ENCODE measurements at places on chromosomes 16 and 17.

GRCh38 chr17:7557775-7558543 is 591 bp upstream of the TNFSF13 start:
- no peak for DNase-seq

- DNase-seq = no peak
Observed at GRCh38 chr17:39011907-39012468, 44.8 kb upstream of the FBXO47 start.

- DNase-seq = no peak
Observed at GRCh38 chr17:77405867-77406732, 265.3 kb downstream of the SEC14L1 start.

GRCh38 chr17:82374626-82375331 is 3.2 kb downstream of the UTS2R start:
- DNase-seq = no peak

GRCh38 chr17:49762151-49762941 is 1.6 kb downstream of the FAM117A start:
- DNase-seq = no peak

- no peak for DNase-seq
Observed at GRCh38 chr16:55471448-55472097, 7.4 kb upstream of the MMP2 start.

DNA sequence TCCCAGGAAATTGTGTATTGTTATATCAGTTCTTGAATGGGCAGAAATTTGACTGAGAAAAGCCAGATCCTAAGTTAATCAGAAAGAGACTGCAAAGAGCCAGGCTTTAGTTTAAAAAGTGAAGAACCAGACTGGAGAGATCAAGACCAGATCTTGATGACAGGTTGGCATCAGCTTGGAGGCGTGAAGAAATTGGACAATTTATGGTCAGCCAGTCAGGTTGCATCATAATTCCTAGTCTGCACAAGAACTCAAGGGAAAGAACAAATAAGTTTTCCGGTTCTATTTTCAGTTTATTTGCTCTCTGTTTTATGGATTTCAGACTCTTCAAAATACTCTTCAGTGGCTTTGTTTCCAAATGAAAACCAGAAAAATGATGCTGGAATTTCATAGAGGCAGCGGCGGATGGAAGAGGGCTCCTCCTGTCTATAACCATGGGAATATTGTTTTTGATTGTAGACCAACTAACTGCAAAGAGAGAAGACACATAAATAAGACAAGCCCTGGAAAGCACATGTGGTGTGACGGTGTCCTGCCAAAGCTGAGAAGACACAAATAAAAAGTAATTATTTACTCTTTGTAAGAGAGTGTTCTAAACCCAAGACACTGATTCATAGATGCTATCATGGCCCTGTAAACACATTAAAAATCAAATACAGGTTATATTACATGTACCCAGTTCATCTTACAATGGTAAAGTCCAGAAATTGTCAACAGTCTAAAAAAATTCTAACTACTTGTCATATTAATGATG is 91.7 kb downstream of the PCTP start:
- DNase-seq = no peak

- no peak for DNase-seq
Observed at GRCh38 chr16:57630407-57630797, 2.0 kb downstream of the ADGRG1 start.

GRCh38 chr17:8843344-8843743 is 24.1 kb downstream of the PIK3R6 start:
- DNase-seq = no peak

- DNase-seq = peak; percentile 91
Observed at GRCh38 chr16:1182950-1183907, 30.3 kb downstream of the CACNA1H start.

DNA sequence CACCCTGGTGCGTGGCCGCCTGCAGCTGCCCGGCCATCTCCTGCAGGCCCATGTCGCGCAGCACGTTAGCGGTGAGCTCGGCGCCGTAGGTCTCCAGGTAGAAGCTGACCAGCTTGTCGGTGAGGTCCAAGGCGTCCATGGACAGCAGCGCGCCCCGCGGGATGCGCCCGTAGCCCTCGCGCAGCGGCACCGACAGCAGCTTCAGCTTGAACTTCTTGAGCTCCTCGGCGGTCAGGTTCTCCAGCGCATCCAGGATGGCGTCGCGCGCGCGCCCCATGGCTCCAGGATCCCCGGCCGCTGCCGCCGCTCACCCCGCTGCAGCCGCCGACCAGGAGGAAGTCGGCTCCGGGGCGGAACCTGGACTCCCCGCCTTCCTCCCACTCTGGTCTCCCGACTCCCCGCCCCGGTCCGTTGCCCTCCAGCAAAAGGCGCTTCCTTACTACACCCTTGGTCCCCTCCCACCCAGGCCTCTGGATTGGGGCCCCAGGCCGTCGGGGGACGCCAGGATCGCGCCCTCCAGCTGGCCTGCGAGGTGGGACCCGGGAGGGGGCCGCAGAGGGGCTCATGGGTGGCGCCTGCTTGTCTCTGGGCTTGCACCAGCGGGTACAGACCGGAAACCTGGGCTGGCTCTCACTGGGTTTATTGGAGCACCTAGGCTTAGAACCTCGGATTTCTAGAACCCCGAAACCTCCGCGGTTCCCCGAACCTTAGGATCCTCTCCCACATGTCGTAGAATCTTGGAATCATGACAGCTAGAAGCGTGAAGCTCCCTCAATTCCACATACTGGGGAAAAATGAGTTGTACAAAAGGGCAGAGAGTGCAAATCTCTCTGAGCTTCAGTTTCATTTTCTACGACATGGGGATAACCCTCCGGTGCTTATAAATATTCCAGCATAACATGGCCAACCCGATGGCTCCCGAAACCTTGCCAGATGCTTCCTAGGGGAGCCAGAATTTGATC is at the start of gene PYCARD:
Gene PYCARD (minus strand): TSS at position 347 of the 962 bp plus-strand sequence. CDS start 70 bp downstream, at position 277.
- DNase-seq = no peak

GRCh38 chr17:13640551-13640950 is 38.8 kb upstream of the HS3ST3A1 start:
- no peak for DNase-seq

GRCh38 chr17:28364665-28365363 is at the start of gene SEBOX:
SEBOX (minus strand) TSS chr17:28365199; CDS start chr17:28365151, 48 bp downstream.
- DNase-seq = no peak

GRCh38 chr16:30875871-30876801 is 17.7 kb downstream of the BCL7C start:
- no peak for DNase-seq

GRCh38 chr17:45338023-45338781 is 21.4 kb upstream of the MAP3K14 start:
- no peak for DNase-seq

GRCh38 chr16:49675413-49675812 is 180.5 kb downstream of the ZNF423 start:
- DNase-seq = peak; percentile 44

GRCh38 chr17:35291802-35292201 is 48.9 kb downstream of the SLFN5 start:
- DNase-seq = no peak

DNA sequence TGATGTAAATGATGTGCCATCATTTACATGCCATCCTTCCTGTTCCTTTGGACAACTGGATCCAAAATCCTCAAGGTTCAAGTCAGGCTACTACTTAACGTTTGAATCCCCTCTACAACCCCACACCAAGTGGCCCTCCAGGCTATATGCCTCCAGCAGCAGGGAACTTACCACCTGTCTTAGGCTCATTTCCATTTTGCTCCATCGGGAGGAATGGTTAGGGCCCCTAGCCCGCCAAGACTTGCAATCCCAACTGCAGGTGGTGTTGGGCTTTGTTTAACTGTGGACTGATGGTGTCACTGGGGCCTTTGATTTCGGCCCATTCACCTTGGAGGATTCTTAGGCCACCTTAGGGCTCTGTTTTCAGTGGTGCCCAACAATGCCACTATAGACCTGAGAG is 9.7 kb downstream of the HNF1B start:
- DNase-seq = no peak

- no peak for DNase-seq
Observed at GRCh38 chr17:47778184-47778635, 43.4 kb downstream of the OSBPL7 start.
